Bronchial epithelial cell (primary cell): ENCODE measurements at places on chromosomes 6 and 20. TPM values are rescaled to one million over a fixed set of nuclear protein-coding genes. Genes with fewer than 3 reads are reported as not detected.
A peak's percentile ranks its signal among the peaks of the same experiment; 100 is the strongest.

DNA sequence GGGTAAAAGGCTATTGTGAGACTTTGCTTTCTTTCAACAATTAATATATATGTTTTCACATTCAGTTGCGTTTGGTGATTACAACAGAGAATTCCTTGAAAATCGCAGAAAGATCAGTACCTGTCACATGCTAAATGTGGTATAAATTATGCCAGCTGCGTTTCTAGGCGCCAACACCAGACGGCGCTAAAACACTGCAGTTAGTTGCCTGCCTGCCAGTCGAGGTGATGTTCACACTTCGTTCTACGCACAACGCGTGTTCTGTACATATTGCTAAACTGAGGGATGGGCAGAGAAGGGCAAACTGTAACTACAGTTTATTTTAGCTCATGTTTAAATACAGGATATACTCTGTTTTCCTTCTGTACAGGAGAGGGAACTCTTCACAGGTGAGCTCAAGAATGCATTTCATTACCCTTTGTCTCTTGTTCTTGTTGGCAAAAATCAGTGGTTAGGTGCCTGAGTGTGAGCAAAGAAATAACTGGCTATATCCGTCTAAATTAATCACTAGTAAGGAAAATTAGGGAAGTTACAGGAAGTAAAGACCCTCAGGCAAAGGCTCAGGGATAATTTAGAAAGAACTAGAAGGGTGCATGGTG, 100.1 kb upstream of the RGS17 start:
- peak; percentile 48 for DNase-seq

LINC00237 gene
- not detected in 2 replicates for total RNA-seq

DNA sequence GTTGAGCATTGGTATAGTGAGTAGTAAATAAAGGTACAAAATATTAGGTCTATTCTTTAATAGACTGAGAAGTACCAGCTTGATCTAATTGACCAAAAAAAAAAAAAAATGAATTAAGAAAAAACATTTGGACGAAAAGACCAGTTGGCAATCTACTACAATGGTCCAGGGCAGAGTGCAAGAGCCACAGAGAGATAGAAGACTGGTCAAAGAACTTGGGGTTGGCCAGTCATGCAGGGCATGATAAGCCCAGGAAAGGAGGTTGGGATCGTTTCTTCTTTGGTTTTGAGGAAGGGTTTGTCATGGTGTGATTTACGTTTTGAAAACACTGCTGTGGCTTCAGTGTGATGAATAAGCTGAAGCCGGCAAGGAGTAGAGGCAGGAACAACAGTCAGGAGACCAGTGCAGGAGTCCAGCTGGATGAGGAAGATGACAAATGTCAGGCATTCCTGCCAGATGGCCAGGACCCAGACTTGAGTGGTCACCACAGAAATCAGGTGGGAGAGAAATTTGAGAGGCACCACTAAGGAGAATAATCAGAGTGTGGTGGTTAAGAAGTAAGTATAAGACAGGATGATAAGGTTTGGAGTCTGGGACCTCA, 14.0 kb downstream of the SMLR1 start:
- no peak for DNase-seq

DNA sequence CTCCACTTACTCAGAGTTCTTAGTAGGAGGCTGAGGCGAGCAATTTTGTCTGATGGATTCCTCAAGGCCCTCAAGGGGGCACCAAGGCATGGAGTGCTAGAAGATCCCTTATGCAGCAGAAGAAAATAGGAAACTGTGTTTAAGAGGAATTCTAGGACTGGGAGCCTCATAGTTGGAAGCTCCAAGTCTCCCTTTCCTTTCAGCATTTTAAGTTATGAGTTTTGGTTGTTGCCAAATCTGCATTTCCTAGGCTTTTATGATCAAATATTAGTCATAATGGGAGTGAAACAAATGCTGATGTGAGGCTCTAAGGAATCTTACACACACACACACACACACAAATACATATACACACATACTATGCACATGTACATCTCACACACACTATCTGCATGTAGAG, 714.0 kb downstream of the UTRN start:
- DNase-seq: peak; percentile 23

TBXT gene
- total RNA-seq: not detected in 2 replicates

DPPA5 gene
- not detected in 2 replicates for total RNA-seq

C6orf62 gene
- total RNA-seq: 120 and 159 TPM in 2 replicates

GRCh38 chr6:45648262-45648620, 270.5 kb upstream of the SUPT3H start:
- DNase-seq: no peak

- no peak for DNase-seq
These were observed 113.2 kb downstream of the ZDHHC14 start for GRCh38 chr6:157494132-157494710.

GRCh38 chr6:137811121-137811915, 55.7 kb upstream of the TNFAIP3 start:
- peak; percentile 97 for DNase-seq

DNA sequence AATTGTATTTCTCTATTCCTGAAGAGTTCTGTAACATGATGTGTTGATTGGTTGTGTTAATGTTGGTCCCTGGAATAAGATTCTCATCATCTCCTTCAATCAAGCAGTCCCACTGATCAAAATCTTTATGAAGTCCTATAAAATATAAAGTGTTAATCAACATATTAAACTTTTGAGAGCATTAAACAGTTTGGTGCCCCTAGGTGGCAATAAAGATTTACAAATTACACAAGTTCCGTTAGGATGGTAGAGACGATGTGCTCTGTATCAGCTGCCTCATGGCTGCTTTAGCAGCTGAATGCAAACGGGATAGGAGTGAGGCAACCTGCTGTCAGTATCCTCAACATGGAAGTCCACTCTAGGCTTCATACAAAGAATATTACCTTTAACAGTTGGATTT, 16.9 kb downstream of the TDRD6 start:
- DNase-seq: peak; percentile 70

DNA sequence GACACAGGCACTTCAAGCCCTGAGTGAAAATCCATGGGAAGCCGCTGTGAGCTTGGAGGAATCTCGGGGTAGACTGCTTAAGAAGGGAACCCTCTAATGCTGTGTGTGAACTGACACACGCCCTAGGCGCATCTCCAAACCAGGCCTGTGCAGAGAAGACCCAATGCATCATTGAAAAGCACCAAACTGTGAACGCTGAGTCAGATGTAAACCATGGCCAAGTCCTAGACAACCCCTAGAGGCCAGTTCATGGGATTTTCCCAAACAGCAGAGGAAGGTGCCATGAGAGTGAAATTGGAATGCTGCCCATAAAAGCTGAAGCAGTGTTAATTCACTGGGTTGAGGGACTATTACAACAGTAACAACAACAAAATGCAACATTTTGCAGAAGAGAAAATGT, 296.5 kb downstream of the SMOC2 start:
- peak; percentile 20 for DNase-seq

DNA sequence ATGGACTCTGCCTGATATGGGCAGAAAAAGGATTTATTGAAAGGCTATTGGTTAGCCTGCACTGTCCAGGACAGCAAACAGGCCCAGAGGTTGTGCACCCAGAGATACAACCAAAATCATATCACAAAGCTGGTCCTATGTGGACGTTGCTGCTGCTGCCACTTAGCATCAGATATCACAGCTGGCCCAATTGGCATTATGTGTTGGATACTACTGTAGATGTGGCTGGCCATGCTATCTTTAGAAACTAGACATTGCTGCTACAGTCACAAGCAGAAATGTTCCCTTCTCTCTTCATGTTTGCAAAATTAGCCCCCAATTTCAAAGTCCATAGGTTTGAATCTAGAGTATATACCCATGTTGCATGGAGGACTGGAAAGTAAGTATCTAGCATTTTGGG, 42.2 kb upstream of the CEP85L start:
- DNase-seq: no peak

GRCh38 chr20:2519115-2519809, 10.5 kb upstream of the ZNF343 start:
- no peak for DNase-seq

DNA sequence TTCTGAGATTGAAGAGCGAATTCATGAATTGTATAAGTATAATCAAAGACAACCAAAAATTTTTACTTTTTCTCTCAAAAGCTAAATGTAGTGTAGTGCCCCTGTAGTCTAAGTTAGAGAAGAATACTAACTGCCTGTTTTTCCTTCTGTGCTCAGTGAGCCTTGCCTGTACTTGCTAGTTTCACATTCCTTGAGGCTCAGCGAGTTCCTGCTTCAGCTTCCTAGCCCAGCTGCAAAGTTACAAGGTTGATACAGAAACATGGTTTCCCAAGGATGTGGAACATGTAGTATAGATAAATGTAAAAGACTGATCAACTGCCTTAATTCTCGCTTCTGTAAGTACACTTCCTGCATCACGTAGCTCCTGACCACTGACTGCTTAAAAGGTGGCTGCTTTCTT, 33.1 kb upstream of the SEC63 start:
- DNase-seq: peak; percentile 52

NNAT gene
- not detected in 2 replicates for total RNA-seq

SLC22A2 gene
- total RNA-seq: not detected in 2 replicates

DNA sequence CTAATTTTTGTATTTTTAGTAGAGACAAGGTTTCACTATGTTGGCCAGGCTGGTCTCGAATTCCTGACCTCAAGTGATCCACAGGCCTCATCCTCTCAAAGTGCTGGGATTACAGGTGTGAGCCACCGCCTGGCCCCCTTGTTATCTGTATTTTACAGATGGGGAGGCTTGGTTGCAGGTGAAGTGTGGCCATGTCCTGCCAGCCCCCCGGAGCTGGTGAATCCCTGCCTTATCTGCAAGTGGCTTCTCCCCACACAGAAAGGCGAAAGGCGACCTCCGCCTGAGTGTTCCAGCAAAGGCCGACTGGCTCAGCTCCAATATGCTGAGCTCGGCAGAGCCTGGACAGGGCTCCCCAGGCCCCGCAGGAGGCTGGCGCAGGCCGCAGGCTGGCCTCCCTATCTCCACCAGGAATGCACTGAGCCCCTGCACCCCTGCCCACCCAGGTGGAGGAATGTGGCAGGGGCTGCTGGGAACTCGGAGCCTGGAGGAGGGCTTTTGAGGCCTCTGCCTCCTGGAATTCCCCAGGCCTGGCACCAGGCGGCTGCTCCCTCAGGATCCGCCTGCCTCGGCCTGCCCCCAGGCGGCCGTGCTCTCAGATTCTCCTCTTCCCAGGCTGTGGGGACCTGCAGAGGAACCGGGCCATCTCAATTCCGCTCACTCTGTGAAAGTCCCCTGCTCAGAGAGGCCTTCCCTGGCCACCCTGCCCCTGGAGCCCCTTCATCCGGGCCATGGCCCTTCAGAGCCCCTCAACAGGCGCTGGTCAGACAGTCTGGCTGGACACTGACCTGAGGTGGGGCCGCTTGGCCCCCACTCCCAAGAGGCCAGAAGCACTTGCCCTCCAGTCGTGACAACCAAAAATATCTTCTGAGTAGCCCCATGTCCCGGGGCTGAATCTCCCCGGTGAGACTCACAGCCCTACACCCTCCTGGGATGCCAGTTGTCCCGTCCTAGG, 9.3 kb upstream of the LAMA5 start:
- peak; percentile 56 for DNase-seq

DNA sequence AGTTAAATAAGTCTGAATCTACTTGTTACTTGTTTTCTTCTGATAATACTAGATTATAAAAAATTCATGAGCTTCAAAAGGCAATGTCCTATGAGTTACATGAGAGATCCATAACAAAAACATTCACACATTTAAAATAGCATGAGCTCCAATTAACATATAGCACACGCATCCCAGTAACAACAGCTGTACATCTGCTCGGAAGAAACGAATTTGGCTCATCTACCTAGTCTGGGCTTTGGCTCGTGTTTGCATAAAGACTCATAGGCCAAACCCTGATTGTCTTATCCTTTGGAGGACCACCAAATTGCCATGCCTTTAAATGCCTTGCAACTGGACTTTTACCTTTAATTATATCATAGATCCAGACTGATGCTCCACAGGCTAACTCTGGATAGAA, 259.7 kb upstream of the CHD6 start:
- no peak for DNase-seq

GRCh38 chr6:117495869-117496268, 13.4 kb downstream of the DCBLD1 start:
- DNase-seq: peak; percentile 82

DNA sequence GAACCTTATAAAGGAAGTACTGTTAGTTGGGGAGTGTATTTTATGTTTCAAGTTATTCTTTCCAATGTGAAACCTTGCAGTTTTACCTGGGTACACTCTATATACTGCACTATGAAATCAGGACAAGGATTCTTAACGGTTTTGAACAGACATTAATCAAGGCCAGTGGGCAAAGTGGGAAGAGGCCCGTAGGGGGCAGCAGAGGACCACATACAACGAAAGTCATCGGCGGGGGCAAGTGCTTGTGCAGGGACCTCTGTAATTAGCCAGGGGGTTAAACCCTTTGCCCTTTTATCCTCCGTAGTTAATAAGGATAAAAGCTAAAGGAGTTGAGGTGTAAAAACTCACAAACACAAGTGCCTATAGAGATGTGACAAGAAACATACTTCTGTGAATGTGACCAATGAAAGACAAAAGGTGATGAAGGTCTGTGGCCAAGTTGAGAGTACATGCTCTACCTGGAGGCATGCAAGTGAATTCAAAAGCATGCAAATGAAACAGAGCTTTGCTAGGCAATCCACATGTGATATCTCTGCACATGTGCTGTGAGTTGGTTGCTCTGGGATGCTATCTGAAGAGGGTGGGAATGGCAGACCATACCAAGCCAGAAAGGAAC, 392.7 kb upstream of the MAN1A1 start:
- DNase-seq: peak; percentile 39

- DNase-seq: no peak
These were observed 6.5 kb upstream of the CAPN11 start for GRCh38 chr6:44152109-44152461.

DNA sequence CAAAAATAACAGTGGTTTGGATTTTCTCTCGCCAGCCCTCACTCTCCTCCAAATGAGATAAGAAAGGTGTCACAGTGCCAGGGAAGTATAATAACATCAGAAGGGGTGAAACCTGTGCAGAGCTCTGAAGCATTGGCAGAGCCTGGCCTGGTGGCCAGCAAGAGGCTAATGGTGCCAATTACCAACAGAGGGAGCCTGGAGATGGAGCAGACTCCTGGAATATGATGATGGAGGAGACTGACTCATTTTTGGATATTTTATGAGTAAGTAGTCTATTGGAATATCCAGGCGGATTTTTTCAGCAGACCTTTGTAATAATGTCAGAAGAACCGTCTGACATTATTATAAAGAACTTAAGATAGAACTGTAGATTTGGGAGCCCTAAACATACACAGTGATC, 442.6 kb upstream of the MARCKS start:
- DNase-seq: peak; percentile 84

DNA sequence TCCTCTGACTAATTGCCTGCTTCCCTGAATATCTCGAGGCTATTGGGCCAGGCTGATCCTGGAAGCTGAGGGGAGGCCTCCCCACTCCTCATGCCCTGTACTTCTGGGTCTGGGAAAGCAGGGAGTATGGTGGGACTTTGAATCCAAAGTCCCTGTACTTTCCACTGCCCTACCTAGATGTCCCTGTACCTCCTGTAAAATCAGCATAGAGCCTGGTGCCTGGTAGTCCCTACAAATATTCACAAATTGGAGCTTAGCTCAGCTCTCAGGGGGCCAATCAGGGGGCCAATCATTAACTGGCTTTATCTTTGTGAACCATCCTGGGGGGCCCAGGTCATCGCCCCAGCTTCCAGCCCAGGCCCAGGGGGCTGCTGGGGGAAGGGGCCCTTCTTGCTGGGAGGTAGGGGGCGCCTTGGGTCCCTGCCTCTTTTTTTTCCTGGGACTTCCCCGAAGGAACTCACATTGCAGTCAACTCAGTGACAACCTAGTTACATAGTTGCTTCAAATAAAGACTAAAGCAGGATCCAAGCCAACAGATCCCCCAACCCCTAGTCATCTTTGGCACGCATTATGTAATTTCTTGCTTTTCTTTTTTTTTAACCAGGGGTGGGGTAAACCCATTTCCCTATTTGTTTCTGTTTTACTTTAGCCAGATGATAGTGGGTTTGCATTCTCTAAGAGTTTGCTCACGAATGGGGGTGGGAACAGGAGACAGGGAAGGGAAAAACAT, 6.9 kb upstream of the VEGFA start:
- DNase-seq: no peak
